Memory B cell (primary cell): ENCODE measurements at places on chromosomes 16 and 17.

DNA sequence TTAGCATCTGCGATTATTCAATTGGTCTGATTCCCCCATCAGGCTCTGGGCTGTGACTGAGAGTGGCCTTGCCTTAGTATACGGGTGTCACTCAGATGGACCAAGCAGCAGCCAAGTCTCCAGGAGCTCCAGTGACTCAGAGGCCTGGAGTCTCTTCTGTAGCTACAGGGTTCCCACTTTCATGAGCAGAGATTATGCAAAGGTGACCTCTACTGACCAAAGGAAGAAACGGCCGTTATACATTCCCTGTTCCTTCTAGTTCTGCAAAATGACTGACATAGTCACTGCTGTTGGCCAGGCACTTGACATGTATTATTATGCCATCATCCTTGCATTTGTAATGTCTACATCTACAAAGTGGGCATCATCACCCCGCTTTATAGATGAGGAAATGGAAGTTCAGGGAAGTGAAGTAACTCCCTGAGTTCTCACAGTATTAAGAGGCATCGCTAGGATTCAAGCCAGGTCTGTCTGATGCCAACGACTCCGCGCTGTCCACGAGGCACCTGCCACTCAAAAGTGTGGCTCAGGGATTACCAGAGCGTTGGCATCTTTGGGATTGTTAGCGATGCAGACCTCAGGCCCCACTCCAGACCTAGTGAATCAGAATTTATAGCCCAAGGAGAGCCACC lies 23.3 kb downstream of the SLC38A7 start:
- no peak for DNase-seq

GRCh38 chr16:87231295-87231694 lies 85.9 kb downstream of the C16orf95 start:
- no peak for DNase-seq

DNA sequence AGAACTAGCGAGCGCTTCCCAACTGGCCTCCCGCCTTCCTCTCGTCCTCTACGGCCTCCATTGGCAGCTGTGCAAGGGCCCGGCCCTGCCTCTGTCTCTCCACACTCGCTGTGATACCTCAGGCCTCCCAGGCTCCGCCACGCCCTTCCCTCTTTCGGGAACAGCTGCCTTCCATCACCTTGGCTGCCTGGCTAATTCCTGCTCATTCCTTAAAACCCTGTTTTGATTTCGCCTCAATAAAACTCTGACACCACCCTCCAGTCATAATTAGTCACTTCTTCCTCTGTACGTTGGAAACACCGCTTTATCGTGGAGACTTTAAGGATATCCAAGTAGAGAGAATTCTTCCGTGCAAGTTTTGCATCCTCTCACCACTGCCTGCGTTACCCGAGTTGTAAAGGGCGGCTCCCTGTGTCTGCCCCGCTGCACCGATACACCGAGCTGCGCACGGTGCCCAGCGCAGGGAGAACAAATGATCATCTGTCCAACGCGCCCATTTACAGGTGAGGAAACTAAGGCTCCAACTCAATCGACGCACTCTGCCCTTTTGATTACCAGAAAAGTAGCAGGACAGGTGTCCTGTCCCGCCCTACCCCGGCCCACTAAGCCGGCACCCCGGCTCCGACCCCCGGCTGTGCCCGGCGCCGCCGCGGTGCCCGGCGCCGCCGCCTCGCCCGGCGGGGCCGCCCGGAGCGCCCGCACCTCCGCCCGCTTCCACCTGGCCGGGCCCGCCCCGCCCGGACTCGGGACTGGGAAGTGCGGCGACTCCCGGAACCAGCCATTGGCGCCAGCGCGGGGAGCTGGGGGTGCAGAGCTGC lies 139.7 kb downstream of the SEC14L1 start:
- DNase-seq, result no peak

GRCh38 chr17:46869296-46869695 lies 17.9 kb downstream of the WNT9B start:
- DNase-seq, result no peak

DNA sequence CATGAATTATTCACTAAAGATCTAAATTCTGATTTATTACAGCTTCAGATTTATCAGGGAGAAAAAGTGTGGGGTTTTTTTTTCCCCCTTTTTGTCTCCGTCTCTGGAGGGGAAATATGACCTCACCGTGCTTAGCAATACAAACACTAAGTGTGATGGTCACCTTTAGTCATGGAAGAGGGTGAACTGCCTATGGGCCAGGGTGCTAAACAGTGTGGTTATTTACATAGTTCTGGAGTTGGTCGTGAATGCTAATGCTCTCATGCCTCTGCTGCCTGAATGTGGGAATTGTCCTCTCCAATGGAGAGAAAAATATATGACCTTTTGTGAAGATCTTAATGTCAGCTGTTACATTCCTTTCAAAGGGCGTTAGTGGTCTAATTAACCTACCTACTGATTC lies 44.8 kb upstream of the MSI2 start:
- DNase-seq, result no peak

GRCh38 chr17:27402943-27403342 lies 53.3 kb upstream of the KSR1 start:
- no peak for DNase-seq

GRCh38 chr16:75130150-75130771 lies 13.7 kb upstream of the LDHD start:
- no peak for DNase-seq

DNA sequence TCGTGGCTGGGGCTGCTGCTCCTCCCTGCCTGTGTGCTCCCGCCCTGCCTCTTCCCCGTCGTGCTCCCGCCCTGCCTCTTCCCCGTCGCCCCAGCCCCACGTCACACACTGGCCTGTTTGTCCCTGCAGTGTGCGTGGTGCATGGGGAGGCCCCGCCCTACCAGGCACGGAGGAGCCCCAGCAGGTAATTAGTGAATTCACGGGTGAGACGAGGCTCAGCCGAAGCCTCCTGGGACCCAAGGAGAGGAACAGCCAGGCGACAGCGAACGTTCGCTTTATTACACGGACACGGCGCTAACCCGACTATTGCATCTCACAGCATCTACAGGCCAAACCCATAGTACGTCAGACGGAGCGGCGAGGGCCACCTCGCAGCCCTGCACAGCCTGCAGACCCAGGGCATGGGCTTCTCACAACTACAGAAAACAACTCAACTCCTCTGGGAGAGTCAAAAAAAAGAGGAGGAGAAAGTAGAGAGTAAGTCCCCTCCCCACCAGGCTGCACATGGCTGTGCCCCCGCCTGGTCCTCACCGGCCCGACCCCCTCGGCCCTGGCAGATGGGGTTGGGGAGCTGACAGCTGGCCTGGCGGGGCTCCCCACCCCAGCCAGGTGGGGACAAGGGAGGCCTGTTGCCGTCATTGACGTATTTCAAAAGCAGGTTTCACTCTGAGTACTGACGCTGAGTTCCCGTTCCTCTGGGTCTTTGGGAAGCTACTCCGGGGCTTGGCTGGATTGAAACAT lies 4.3 kb upstream of the PABPN1L start:
- DNase-seq, result peak; percentile 34

GRCh38 chr17:66548158-66548557 lies 245.7 kb downstream of the PRKCA start:
- no peak for DNase-seq

- no peak for DNase-seq
Measured at GRCh38 chr17:3020381-3020780, 43.0 kb downstream of the OR1D5 start.

DNA sequence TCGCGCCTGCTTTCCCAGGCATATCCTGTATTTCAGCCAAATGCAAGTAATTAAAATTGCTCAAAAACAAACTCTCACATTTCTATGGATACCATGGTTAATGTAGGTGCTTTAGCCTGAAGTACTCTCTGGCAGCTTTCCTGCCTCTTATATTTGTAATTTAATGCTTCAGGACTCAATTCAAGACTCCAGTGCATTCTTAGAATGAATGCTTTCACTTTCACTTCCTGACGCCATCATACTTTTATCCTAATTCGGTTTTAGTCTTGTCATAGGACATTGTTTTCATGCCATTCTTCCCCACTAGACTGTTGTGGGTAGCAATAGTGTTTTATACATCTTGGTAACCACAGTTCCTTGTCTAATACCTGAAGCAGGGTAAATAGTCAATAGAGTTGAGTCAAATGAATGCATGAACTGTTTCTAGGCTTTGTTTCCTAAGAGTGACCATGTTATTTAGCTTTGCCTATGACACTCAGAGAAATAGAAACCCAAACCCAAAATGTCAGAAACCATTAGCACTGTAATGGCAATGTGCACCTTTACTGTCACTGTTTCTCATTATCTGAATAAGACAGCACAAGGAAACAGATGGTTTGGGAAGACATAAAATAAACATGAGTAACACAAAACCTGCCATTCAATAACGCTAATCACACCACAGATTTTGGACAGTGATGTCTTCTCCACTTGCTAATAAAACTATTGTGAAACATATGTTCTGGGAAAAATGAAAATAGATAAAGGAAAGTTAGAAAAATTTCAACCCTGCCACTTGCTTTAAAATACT lies 705.5 kb downstream of the CDH11 start:
- no peak for DNase-seq
